ENCODE measurements at places on chromosomes 5 and 9. TPM values are rescaled to one million over a fixed set of nuclear protein-coding genes. Genes with fewer than 3 reads are reported as not detected.
A peak's percentile ranks its signal among the peaks of the same experiment; 100 is the strongest.

ADAMTS13 gene
- total RNA-seq = 2.9 TPM

DNA sequence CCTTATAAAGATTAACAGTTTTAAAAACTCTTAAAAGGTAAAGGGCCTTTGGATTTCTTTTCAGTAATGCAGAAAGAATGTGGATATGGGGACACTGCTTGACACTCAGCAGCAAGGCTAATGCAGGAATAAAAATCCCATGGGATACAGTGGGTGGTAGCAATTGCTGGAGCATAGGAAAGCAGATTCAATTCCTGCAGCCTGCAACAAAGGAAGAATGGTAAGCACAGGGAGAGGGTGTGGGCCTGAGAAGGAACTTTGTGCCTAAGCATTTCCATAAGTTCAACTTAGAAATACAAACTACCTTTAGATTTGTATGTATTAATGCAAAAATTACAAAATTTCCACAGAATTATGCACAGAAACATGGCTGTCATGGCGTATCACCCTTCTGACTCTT lies 65.8 kb upstream of the CDK5RAP2 start:
- no peak for DNase-seq

- no peak for DNase-seq
Measured at GRCh38 chr5:75460532-75460931, 50.9 kb downstream of the CERT1 start.

DNA sequence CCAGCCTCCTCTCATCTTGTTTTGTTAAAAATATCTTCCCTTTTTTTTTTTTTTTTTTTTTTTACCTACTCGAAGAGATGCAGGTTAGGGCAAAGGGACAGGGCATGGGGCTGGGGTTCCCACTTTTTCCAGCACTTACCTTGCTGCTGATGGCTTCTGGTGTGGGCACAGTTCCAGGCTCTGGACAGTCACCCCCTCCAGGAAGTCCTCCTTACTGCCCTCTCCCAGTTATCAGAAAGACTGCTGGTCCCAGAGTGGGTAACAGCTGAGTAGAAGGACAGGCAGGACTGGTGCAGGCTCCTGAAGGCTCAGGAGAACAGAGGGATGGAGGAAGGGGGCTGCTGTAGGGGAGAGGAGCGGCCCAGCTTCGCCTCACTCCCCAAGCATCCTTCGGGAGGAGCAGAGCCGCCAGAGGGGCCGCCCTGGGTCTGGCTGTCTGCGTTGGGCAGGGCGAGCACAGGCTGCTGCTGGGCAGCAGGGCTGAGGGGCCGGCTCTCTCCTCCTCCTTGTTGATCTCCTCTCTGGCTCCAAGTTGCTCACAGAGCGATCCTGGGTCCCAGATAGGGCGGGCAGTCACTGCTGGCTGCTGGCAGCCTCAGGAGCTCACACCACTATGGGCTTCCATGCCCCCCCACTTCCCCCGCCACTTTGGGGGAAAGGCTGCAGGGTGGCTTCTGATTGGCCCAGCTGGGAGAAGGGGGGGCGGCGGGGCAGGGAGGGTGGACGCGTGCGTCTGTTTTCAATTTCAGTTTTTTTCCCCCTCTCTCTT lies at the start of gene PDGFRB:
PDGFRB (minus strand) TSS at position 588 of the 769 bp plus-strand sequence. CDS start 18,798 bp downstream, outside the sequence.
- peak; percentile 77 for DNase-seq

C5orf58 gene
- total RNA-seq = not detected

EIF4E1B gene
- not detected for total RNA-seq

CCDC152 gene
- total RNA-seq = 10.8 TPM

UBAP2 gene
- 43.4 TPM for total RNA-seq

DNA sequence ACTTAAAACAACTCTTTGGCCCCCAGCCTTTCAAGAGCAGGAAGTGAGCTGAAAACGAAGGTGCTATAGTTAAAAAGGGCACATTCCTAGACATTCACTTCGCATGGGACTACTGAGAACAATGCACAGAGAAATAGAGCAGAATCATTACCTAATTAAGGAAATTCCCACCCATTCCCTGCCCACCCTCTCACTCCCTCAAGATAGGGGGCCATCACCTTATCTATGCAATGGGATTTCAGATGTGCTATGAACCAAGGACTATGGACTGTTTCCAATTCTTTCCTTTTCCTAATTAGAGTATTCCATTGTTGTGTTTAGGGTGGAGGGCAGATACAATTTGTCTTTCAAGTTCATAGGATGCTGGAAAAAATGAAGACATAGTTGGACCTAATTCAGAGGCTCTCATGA lies 476.8 kb downstream of the CETN3 start:
- DNase-seq = no peak

DNA sequence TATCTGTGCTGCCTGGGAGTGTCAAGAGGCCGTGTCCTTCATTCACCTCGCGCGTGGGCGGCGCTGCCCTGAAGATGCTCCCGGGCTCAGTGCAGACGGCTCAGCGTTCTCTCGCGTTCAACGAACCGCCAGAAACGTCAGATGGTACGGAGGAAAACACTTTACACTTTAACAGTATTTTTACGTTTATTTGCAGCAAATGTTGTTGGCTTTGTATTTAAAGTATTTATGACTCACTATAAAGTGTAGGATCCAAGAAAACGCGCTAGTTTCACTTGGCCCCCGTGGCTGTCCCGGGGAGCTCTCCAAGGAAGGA lies 544 bp upstream of the ERCC6L2 start:
- peak; percentile 84 for DNase-seq

GRCh38 chr5:42636425-42636824 lies 120.2 kb upstream of the CCDC152 start:
- no peak for DNase-seq

DNA sequence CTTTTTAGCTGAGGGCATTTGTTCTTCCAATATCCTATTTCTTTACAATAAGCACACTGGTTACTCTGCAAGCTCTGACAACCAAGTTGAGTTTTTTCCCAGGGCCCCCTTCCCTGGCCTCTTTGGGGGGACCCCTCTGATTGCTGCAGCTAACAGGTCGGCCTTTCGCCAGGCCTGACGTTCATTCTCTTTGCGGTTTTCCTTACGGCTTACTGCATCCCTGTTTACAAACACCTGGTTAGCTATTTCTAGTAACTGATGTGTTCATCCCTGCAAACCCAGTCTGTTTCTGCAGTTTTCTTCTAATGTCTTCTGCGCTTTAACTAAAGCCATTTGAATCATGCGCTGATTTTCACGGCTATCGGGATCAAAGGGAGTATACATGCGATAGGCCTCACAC lies 37.5 kb upstream of the PPP1R26 start:
- DNase-seq = no peak

TRIM14 gene
- 39.6 TPM for total RNA-seq

DNA sequence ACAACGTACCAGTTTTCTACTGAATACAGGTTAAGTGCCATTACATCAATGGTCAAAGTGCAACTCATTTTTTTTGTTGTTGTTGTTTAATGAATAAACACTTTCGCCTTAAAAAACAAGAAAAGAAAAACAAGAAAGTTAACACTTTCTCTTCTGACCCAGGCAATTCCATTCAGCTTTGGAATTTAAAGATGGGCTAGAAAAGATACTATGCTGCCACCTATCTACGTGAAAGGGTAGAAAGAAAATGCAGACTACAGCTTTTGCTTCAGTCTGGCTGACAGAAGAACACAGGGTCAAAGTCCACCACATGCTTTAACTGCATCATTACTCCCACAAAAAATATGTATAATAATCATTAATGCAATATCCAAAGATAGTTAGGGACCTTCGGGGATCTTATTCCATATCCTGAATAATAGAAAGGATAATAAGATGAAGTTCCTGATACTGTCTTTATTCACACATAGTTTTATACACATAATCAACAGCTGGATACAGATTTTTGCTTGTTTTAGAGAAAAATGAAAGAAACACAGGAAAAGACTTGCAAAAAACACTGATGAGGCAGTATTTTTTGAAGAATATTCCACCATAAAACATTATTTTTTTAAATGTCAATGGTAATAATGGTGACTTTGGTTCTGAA lies 40.4 kb downstream of the ZDHHC21 start:
- DNase-seq = no peak

TMEM174 gene
- total RNA-seq = not detected

- no peak for DNase-seq
Measured at GRCh38 chr9:69894720-69895119, 74.1 kb downstream of the CFAP95 start.

GRCh38 chr5:143605403-143606005 lies 202.0 kb upstream of the NR3C1 start:
- peak; percentile 68 for DNase-seq

DNA sequence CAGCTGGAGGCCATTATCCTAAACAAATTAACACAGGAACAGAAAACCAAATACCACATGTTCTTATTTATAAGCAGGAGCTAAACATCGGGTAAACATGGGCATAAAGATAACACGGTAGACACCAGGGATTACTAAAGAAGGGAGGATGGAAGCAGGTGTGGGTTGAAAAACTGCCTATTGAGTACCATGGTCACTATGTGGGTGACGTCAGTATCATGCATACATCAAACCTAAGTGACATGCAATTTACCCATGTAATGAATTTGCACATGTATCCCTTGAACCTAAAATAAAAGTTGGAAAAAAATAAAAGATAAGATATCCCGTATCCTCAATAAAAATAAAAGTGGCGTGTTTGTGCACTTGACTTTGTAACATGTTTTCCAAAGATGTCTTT lies 88.8 kb downstream of the DOCK8 start:
- DNase-seq = no peak
